Suppressor macrophage treated with lipopolysaccharide for 1 hour (primary cell): ENCODE measurements at places on chromosomes 4 and X.

DNA sequence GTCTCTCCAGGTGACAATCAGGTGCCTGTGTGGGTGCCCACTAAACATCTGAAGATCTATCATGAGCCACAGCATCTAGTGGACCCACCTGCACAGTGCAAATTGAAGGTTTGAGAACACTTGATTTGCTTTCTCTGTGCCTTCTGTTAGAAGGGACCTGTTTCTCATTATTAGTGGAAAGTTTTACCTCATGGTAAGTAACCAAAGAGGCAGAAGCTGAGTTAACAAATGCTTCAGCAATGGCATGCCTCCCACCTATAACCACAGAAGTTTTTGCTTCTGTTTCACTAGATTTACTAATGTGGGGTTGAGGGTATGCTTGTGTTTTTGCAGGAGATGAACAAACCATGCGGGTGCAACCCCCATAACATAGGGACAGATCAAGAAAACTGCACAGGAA, 297.4 kb upstream of the DKK2 start:
- DNase-seq, result no peak

- peak; percentile 65 for DNase-seq
Observed at GRCh38 chr4:99447079-99447478, 11.9 kb upstream of the ADH7 start.

GRCh38 chr4:119666653-119667091, 38.1 kb upstream of the PDE5A start:
- DNase-seq, result no peak

DNA sequence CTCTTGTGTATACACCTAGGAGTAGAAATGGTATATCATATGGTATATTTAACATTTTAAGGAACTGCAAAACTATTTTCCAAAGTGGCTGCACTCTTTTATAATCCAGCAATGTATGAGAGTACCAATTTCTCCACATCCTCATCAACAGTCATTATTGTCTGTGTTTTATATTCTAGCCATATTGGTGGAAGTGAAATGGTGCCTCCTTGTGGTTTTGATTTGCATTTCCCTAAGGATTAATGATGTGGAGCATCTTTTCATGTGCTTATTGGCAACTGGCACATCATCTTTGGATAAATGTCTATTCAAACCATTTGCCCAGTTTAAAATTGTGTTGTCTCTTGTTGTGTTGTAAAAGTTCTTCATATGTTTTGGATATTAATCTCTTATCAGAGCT, 9.6 kb downstream of the BMP15 start:
- no peak for DNase-seq

- DNase-seq, result peak; percentile 10
Observed at GRCh38 chrX:38678821-38679220, 117.5 kb downstream of the TSPAN7 start.

DNA sequence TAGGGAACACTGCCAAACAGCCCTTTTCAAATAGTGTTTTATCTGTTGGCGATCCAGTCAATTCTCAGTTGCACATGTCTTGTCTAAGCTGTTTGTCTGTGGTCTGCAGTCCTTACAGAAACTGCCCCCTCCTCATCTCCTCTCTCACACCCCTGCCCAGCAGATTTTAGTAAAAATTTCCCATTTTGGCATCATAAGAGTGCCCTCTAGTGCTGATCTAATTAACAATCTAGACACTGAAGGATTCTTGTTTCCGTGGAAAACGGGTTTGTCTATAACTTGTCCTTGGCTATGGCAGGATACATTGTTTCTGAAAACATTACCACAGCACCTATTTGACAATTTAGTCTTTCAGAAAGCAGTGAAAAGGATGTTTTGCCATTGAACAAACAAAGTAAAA, 227.2 kb upstream of the MBNL3 start:
- peak; percentile 5 for DNase-seq

- peak; percentile 45 for DNase-seq
Observed at GRCh38 chrX:153875391-153876111, 10.4 kb downstream of the L1CAM start.

DNA sequence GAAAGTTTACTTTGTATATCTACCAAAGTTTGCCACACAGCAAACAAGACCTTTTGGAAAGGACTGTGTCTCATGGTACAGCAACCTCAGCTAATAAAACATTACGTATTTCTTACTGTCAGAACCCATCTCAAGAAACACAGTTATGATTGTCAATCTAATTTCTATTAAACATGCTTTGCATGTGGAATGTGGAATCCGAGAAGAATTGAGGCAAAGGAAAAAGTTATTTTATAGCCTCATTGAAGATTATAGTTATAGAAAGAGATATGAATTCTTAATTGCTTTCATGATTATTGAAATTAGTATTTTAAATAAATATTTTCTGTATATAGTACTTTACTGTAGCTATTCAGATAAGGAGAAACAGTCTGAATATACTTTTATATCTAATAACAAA, 5.4 kb downstream of the PCDH7 start:
- no peak for DNase-seq

GRCh38 chrX:29187264-29187663, 600.0 kb downstream of the IL1RAPL1 start:
- no peak for DNase-seq

DNA sequence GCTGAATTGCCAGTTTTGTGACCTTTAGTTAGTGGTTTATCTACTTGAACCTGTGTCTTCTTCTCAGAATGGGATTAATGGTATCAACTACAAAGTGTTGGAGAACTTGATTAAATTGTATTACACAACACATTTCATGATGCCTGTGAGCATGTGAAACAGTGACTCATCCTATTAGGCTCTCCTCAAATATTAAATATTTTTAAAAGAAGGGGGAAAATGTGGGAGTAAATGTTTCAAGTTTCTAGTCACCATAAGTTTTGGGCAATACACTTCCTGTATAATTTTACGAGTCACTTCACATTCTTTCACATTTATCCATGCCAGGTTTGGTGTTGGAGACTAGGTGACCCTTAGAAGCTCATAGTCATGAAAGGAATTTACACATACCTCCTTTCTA, 147.0 kb downstream of the HS3ST1 start:
- DNase-seq, result peak; percentile 49

DNA sequence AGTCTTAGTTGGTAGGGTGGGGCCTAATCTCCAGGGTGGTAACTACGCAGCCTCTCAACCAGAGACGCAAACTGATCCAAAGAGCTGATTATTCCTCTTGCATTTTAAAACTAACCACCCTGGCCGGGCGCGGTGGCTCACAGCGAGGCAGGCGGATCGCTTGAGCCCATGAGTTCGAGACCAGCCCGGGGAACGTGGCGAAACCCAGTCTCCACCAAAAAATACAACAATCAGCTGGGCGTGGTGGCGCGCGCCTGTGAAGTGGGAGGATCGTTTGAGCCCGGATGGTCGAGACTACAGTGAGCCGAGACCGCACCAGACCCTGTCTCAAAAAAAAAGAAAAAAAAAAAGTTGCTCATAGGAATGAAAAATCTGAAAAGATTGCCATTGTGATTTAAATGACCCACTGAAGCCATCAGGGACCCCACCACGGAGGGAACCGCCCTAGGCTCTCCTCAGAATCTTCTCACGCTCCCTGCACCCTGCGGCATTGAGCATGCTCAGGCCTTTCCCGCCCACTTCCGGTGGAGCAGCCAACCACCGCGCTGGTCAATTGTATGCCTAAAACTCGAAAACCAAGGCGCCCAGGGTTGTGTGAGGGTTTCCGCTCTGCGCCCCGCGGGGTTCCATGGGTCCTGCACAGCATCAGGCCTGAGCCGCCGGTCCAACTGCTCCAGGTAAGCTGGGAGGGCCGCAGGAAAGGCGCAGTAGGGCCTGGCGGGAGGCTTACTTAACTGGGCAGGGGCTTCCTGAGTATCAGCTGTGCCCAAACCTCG, at the start of gene TRIM60:
TRIM60 (plus strand) TSS at position 564 of the 776 bp plus-strand sequence. CDS start 8,074 bp downstream, outside the sequence.
- no peak for DNase-seq

DNA sequence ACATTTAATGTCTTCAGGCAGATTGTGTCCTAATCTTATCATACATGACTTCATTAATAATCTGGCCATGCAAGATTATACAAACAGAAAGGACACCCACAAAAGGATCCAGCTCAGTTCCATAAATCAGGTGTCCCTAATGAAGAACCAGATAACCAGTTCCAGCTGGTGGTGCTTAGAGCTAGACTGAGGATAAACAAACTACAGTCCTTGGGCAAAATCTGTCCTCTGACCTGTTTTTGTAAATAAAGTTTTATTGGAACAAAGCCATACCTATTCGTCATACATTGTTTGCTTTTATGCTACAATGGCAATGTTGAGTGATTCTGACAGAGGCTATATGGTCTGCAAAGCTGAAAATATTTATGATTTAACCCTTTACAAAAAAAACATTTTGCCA, 199.5 kb downstream of the MID1IP1 start:
- DNase-seq, result no peak

- no peak for DNase-seq
Observed at GRCh38 chr4:24599275-24599674, 14.9 kb upstream of the DHX15 start.

- DNase-seq, result peak; percentile 49
Observed at GRCh38 chr4:101238706-101239105, 108.6 kb downstream of the PPP3CA start.

GRCh38 chr4:24382381-24382780, 202.0 kb downstream of the DHX15 start:
- DNase-seq, result no peak

GRCh38 chr4:185730849-185731608, 81.0 kb downstream of the SORBS2 start:
- no peak for DNase-seq
